ENCODE measurements at places on chromosomes 3 and 15. TPM values are rescaled to one million over a fixed set of nuclear protein-coding genes. Genes with fewer than 3 reads are reported as not detected.

DNA sequence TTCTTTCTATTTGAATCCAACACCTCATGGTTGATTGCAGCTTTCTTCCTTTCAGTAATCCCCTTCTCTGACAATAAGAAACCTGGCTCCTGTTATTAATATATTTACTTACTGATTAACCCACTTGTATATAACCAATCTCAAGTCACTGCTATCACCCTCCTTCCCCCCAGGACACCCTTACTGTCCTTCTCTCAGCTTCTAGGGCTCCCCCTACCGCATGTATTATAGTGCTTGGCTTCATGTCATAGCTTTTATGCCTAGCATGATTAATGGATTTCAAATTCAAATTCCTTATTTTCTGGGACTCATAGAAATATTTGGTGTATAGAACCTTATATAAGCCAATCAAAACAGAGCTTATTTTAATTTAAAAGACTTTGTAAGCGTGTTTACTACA, 75.7 kb upstream of the BNIP2 start:
- no peak for DNase-seq

GRCh38 chr3:128498901-128499530, 6.0 kb upstream of the GATA2 start:
- DNase-seq, result no peak

The AADACL2 gene
- total RNA-seq, result not detected

DNA sequence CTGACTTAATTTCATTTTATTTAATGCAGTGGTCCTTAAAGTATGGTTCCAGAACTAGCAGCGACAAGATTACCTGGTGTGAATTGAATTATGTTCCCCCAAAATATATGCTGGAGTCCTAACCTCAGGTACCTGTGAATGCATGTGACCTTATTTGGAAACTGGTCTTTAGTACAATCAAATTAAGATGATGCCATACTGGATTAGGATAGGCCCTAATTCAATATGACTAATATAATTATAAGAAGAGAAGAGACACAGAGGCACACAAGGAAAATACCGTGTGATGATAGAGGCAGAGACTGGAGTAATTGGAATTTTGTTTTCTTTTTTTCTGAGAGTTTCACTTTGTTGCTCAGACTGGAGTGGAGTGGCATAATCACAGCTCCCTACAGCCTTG, 12.6 kb upstream of the SPATA16 start:
- DNase-seq, result no peak

DNA sequence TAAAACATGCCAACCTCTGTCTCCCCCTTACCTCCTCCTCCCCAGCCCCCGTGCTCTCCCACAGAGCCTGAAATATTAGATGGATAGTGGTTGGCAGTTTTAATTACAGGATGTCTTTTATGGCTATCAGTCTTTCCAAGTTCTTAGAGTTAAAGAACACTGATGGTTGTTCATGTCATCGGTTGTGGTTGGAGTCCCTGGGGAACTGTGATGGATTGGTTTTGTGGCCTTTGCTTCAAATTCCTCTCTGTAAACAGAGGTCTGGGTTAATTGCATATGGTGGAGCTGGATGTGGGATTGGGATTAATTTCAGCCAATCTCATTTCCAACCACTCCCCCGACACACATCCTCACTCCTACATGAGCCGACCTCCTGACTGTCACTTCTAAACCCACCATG, 164.5 kb upstream of the PROK2 start:
- DNase-seq, result no peak

The PDIA5 gene
- total RNA-seq, result 44.8 TPM

DNA sequence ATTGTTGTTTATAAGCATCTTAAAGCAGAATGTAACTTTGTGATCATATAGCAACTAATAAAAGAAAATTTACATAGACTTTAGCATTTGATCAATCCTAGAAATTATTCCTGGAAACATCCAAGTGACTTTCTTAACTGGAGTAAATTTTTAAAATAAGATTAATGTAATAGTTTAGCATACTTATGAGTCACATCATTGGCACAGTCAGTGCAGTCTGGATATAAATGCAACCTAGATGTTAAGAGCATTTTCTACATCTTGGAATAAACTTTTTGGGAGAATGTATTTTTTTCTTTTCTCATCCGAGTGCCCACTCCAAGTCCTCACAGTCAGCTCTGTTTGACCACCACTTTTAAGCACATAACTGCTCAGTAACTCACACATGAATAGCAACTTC, 324.6 kb upstream of the PLSCR5 start:
- DNase-seq, result no peak

DNA sequence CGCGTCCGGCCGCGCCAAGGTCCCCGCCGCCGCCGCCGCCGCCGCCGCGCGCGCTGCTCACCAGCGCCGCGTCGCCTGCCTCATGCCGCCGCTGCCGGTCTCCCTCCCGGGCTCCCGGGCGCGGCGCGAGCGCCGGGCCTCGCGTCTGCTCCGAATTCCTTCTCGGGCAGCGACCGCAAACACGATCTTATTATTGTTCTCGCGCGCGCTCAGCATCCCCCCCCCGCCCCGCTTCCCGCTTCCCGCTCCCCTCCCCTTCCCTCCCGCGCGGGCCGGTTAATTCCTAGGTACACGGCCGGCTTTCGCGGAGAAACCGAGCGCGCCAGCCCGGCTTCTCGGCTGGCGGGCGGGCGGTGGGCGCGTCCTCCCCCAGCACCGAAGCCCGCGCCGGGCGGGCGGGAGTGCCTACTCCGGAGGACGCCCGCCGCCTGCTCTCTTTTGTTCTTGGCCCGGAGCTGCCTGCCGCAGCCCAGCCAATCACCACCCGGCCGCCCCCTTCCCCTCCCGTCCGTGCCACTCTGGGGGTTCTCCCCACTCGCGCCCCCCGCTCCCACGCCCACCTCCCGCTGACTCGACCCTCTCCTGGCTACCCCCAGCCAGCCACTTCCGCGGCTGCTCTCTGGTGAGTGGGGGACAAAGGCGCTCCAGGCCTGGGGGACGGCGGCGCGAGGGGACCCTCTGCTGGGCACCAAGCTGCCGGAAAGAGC, at the start of gene HDGFL3:
TSS of gene HDGFL3 (minus strand) at position 164 of the 707 bp plus-strand sequence. CDS start 409 bp downstream, outside the sequence.
- DNase-seq, result peak; percentile 73

The UCN2 gene
- 0.37 TPM for total RNA-seq

DNA sequence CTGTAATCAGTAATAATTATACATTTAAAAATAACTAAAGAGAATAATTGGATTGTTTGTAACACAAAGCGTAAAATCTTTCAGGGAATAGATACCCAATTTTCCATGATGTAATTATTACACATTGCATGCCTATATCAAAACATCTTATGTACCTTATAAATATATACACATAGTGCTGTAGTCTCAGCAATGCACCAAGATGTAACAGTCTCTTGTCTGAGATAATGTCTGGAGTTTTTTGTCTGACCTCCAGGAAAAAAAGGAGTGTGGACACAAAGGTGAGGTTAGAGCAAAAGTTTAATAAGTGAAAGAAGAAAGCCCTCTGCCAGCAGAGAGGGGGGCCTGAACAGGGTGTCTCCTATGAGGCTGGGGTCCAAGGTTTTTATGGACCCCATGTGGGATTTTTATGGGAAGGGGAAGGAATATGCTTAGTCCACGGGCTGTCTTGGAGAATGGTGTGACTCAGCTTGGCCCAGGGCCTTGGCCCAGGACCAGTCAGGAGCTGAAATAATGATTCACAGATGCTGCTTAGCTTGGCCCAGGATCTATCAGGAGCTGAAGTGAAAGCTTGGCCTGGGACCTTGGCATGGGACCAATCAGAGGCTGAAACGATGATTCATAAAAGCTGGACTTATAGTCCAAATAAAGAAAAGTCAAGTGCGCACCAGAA, 545.0 kb downstream of the ZPLD1 start:
- DNase-seq, result peak; percentile 64

DNA sequence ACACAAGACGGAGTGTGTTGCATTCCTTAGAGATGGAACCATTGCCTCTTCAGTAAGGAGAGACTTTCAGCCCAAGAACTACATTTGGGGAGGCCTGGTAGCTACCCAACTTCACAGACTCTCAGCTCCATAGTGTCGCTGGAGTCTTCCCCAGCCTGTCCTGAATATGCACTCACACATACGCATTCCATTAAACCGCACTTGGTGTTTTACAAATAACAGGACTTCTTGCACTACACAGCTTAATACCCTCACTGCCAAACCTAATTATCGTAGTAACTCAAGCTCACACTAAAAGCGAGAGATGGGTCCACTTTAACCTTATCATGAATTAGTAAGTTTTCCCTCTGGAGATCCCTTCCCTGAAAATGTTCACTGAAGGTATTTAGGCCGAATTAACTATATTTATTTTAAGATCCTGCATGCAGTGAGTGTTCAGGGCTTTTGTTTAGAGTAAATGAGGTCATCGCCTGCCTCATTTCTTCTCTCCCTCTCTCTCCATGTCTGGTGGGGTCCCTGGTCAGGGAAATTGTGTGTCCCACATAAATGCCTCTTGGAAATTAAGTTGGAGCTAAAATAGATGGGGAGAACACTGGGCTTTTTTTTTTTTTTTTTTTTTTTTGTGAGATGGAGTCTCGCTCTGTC, 171.9 kb downstream of the FAM43A start:
- DNase-seq, result no peak

The MFAP1 gene
- total RNA-seq, result 21.9 TPM

The GMPS gene
- 46.0 TPM for total RNA-seq

The RTP1 gene
- total RNA-seq, result not detected

DNA sequence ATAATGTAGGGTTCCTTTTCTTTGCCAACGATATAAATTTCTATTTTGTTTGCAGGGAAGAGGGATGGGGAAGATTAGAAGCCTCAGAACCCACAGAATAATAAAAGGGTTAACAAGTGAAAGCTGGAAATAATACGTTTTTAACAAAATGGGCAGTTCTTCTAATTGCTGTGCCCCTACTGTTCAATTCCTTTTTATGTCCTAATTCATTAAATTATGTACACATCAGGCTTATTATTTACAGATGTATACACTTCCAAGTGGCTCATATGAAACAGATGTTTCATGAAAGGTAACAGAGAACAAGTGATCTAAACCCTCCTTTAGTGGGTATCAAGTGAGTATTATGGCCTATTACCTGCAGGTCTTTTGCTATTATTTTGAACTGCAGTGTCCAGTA, 16.2 kb downstream of the RARB start:
- DNase-seq, result no peak

GRCh38 chr3:8562081-8562595, 60.5 kb downstream of the LMCD1 start:
- no peak for DNase-seq

The EFHB gene
- total RNA-seq, result 0.99 TPM

DNA sequence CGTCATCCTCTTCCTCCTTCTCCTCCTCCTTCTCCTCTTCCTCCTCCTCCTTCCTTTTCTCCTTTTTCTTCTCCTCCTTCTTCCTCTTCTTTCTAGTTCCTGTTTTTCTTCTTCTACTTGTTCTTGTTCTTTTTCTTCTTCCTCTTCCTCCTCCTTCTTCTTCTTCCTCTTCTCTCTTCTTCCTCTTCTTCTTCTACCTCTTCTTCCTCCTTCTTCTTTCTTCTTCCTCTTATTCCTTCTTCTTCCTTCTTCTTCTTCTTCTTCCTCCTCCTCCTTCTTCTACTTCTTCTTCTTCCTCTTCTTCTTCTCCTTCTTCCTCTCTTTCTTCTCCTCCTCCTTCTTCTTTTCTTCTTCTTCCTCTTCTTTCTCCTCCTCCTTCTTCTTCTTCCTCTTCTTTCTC, 310.2 kb upstream of the LMCD1 start:
- no peak for DNase-seq

The CHRFAM7A gene
- 2.8 TPM for total RNA-seq

DNA sequence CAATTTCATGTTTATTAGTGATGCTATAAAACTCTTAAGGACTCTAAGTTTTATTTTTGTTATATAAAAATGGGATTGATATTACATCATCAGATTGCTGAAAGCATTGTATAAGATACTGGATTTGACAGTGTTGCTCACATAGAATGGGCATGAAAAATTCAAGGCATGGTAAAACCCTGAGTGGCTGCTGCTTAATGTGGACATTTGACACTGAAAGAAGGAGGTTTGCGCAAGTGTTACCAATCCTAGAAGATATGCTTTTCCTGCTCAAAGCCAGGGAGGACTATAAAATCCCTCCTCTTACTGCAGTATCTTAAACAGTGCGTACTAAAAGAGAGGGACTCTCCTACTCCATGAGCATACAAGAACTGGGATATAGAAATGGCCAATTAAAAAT, 65.8 kb upstream of the PTX3 start:
- DNase-seq, result no peak

The NEK11 gene
- 9.6 TPM for total RNA-seq

The AGTR1 gene
- 7.2 TPM for total RNA-seq

DNA sequence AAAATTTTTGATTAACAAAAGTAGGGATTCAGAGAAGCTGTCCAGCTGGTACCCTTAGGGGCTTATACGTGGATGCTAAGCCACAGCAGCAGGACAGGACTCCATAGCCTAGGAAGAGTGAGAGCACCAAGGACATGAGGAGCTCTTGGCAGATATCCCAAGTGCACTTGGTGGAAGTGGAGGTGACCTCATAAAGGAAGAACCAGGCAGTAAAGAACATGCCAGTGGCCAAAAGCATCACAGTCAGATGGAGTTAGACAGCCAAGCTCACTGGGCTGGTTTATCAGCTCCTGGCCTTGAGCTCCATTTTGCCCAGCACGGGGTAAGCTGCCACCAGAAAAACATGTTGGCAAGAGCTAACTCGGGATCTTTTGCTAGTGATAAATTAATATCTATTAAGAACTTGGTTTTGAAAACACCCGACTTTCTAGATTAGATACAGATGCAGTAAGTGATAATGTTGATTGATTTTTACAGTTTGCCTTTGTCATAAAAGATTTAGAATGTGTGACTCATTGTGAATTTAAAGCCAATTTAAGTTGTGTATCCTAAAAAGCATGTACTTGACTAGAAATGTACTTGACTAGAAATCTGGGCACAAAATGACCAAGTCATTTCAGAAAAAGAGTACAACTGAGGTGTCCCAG, 108.0 kb downstream of the CMSS1 start:
- no peak for DNase-seq

The KLF13 gene
- 116 TPM for total RNA-seq

DNA sequence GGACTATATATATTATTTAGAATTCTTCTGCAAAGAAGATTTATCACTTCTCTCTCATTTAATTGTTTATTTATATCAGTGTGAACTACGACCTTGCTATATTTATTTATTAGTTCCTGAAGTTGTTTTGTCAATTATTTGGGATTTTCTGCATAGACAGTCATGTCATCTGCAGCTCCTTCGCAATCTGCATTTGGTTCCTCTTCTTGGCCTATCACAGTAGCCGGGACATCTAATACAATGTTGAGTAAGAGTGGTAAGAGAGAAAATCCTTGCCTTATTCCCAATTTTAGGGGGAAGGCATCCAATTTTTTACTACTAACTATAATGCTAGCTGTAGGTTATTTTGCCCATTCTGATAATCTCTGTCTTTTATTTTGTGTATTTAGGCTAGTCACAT, 39.4 kb downstream of the FOXL2 start:
- DNase-seq, result no peak

The XYLB gene
- total RNA-seq, result 5.1 TPM

Measured in left lung (tissue), 14 donors.